Fibroblast of skin of right quadriceps (primary cell): ENCODE measurements at places on chromosomes 1 and 21.

DNA sequence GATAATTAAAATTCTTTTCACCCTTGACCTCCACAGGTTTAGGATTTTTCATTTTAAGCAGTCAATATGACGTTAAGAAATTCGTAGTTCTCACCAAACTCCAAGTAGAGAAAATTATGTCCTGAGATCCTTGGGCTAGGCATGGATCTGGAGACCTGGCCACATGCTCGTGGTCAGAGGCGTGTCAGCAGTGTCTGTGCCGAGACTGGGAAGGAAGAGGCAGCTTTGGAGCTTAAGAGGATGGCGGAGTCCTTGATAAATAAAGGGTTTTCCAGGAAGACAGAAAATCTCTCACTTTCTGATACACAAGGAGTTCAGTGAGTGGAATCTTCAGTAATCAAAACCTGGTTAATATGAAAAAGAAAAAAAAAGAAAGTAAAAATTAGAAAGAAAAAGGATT is 17.0 kb downstream of the RHOU start:
- DNase-seq = no peak

GRCh38 chr1:33384040-33384812 is 46.7 kb downstream of the PHC2 start:
- peak; percentile 80 for DNase-seq

DNA sequence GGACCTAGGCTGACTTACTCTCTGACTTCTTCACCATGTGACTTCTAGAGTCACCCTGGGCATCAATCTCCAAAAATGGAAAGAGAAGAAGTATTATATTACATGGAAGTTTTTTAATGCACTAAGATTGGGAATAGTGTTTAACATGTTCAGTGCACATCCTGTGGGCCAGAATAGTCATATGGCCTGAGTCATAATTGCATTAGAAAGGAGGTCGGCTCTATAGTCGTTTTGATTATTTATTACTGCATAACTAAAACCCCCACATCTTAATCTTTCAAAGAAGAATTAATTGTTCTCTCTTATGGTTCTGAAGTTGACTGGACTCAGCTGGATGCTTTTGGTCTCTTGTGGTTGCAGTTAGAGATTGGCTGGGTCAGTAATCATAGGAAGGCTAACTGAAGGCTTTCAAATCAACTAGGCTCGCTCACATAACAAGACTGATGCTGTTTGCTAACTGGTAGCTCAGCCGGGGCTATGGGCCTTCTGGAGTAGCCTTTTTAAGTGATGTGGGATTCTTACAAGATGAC is 810.6 kb upstream of the ADGRL4 start:
- peak; percentile 68 for DNase-seq

DNA sequence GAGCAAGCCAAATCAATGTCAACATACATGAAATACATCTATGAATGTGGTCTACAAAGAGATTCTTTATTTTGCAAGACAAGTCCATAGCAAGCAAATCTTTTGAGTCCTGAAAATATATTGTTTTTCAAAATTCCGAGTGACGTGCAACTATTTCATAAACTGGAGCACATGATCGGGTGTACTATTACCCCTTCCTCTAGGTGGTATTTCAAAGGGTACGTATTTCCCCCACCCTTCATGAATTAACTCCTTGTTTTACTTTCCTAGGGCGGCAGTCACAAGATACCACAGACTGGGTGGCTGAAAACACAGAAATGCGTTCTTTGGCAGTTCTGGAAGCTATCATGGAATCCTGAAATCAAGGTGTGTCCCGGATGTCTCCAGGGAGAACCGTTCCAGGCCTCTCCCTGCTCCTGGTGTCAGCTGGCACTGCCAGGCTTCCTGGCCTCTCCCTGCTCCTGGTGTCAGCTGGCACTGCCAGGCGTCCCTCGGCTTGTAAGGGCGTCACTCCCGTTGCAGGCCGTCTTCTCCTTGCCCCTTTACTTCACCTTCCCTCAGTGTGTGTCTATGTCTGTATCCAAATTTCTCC is 55.3 kb downstream of the RIPK4 start:
- no peak for DNase-seq

- DNase-seq = no peak
Measured at GRCh38 chr1:23843644-23844043, 18.4 kb upstream of the HMGCL start.

DNA sequence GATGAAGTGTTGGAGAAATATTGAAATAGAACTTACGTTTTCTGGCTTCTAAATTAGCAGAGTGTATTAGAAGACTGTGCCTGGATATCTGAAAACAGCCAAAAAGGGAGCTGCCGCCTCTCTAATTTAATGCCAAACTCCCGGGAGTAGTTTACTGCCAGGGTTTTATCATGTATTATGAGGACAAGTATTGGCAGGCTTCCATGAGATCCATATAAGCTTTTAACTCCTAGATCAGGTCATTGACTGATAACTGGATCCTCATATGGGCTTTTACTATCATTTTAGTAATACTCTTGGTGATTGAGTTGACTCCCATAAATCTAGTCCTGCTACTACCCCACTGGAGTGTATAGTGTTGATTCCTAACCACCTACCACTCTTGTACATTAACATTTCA is 178.4 kb upstream of the CXADR start:
- DNase-seq = no peak

DNA sequence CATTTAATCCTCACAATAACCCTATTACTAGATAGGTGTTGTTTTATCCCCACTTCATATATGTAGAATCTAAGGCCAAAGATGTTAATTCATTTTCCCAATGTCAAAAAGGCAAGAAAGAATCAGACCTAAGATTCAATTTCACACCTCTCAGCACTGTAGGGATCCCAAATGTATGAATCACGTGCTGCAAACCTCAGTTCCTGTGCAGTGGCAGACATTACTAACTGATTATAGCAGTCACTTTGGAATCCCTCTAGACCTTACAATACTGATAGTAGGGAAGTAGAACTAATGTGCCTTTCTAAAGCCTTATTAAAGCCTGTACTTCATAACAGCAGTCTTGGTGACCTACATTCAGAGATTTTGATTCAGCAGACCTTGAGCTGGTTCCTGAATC is 2.3 kb downstream of the C1orf87 start:
- peak; percentile 41 for DNase-seq

DNA sequence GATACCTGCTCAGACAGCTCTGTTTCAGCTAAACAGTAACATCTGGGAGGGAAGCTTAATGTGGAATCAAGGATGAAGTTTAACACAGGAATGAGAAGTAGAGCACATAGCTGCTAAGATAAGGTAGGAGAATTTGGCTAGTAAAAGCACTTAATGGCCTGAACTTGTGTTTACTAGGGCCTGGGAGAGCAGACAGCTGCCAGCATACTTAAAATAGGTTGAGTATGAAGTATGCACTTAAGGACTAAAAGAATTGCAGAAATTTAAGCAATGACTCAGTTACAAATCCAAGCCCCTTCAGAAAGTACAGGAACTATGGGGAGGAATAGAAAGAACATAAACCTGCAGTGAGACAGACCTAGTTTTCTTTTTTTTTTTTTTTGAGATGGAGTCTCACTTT is 53.0 kb downstream of the BACH1 start:
- DNase-seq = peak; percentile 79

DNA sequence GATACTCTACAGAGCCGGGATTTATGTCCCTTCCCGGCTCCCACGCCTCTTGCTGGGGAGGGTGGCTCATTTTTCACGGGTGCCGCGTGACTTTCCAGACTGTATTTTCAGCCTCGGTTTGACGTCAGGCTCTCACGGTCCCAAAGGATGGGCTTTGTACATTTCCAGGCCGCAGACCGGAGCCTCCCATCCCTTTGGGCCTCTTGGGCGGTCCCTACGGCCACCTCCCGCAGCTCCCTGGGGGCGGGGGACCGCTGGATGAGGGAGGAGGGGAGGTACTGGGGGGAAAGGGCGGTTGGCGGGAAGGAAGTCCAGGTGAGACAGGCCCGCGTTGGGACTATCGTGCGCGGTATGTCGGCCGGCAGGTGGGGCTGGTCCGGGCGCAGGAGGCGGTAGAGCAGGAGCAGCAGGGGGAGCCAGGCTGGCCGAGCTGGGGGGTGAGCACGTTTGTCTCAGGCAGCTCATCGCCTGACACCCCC is 17.9 kb downstream of the UBL4B start:
- DNase-seq = no peak

GRCh38 chr21:14763695-14764064 is 217.6 kb upstream of the SAMSN1 start:
- DNase-seq = no peak

DNA sequence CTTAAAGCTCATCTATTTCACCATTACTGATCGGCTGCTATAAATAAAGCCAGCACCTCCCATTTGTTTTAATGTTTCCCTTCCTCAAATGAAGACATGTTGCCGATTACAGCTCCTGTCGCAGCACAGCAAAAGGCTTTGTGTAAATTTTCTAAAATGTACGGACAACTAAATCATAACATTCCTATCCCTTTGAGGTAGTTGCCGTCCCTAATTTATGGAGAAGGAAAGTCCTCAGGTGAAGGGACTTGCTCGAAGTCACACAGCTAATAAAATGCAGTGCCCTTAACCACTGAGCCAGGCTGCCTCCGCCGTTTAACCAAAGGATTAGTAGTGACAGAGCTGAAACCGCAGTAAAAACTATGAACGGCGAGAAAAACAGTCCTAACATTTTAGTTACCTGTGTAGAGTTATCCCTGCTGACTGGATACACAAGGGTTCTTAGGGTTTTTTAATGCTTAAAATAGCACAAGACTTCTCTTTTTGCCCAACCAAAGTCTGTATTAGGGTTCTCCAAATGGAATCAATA is 871 bp downstream of the PINK1 start:
- no peak for DNase-seq

DNA sequence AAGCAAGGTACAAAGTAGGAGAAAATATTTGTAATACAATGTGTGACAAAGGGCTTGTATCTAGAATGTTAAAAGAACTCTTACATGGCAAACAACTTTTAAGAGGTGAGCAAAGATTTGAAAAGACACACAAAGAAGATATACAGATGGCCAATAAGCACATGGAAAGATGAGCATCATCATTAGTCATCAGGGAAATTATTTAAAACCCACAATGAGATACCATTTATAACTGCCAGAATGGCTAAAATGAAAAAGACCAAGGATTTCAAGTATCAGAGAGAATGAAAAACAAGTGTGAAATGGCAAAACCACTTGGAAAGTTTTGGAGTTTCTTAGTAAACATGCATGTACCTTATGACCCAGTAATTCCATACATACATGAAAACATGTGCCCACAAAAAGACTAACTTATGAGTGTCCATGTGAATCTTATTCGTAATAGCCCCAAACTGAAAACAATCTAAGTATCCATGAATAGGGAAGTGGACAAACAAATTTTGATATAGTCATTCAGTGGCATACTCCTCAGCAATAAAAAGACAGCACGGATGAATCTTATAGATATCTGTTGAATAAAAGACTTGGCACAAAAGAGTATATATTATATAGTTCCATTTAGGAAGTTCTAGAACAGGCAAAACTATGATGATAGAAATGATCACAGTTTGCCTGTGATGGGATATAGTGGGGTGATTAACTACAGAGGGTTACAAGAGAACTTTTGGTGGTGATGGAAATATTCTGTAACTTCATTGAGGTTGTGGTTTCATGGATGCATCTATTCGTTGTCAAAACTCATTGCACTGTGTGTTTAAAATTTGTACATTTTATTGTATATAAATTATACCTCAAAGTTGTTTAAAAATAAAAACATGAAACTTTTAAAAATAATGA is 82.0 kb downstream of the DISP1 start:
- peak; percentile 30 for DNase-seq

DNA sequence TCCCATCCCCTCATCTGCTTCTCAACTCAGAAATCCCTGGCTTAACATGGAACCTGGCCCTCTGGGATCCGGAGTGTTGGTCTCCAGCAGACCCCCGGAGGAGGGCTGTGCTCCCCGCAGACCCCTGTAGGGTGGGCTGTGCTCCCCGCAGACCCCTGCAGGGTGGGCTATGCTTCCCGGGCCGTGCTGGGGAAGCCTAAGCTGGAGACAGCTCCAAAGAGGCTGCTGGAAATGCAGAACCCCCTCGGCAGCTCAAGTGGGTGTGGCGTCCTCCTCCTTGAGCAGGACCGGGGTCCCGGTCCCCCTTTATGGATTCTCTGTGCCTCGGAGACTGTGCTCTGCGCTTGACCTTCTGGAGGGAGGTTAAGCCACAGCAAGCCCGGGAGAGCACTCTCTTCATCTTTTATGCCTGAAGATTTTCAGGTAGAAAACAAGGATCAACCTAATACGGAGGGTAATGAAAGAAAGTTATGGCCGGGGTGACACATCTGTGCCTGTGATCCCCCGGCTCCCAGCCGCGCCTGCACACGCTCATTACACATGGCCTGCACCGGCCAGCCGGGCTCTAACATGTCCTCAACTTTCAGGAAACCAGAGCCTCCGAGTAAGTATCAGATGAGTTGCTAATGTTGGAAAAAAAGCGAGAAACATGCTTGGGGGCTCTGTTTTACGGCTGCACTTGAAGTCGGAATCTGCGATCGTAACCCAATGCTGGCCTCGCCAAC is 87.7 kb upstream of the ACTRT2 start:
- no peak for DNase-seq

- DNase-seq = no peak
Measured at GRCh38 chr1:156556354-156556753, 16.0 kb downstream of the IQGAP3 start.

- DNase-seq = no peak
Measured at GRCh38 chr1:106925750-106926149, 130.7 kb upstream of the PRMT6 start.

DNA sequence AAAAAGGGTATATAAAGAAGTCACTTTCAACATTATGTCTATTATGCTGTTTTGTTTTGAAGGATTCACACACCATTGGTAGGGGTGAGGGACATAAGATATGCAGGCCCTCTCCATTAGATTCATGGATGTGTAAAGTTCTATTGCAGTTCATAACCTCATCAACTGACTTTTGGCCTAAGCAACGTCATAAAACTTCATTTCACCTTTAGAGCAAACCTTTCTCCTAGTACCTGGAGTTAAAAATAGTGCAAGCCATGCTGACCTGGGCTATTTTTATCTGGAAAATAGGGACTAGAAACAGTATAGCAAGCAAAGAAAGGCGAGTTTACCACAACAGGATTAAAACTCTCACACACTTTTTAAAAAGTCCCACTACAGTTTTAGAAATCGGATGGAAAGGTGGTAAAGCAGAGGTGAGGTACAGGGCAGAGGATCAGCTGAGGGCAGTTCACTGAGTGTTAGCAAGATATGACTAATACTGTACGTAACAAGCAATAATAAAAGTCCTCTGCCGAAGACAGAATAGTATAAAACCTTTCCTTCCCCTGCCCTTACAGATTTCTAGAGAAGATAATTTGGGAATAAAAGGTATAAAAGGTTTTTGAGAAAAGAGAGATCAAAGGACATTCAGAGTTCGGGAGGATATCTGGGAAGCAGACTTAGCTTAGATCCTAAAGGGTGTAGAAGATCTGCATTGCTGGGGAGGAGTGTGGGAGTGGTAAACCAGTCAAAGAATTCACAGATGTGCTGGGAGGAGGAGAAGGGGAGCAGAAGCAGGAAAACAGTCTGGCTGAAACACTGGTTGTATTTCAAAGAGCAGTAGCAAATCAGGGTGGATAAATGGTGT is 14.3 kb downstream of the EGLN1 start:
- peak; percentile 39 for DNase-seq

GRCh38 chr1:217138799-217139466 is 415.7 kb upstream of the ESRRG start:
- no peak for DNase-seq
